NCI-H1930 (cell line): ENCODE measurements at places on chromosomes 7 and 10.
A peak's percentile ranks its signal among the peaks of the same experiment; 100 is the strongest.

DNA sequence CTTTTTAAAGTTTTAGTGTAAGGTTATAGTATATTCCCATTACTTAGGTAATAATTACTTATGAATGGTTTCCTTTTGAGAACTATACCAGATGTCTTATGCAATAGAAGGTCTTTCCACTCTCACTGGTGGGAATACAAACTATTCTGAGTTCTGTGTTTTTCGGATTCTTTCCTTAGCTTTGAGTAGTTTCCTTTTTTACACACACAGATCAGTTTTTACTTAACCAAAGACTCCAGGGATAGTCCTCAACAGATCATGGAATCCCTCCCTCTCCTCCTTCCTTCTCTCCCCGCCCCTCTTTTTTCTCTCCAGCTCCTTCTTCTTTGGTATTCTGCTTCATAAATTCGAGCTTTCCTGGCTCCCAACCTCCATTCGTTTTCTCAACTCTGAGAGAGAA is 13.3 kb downstream of the COPG2 start:
- DNase-seq, result no peak

DNA sequence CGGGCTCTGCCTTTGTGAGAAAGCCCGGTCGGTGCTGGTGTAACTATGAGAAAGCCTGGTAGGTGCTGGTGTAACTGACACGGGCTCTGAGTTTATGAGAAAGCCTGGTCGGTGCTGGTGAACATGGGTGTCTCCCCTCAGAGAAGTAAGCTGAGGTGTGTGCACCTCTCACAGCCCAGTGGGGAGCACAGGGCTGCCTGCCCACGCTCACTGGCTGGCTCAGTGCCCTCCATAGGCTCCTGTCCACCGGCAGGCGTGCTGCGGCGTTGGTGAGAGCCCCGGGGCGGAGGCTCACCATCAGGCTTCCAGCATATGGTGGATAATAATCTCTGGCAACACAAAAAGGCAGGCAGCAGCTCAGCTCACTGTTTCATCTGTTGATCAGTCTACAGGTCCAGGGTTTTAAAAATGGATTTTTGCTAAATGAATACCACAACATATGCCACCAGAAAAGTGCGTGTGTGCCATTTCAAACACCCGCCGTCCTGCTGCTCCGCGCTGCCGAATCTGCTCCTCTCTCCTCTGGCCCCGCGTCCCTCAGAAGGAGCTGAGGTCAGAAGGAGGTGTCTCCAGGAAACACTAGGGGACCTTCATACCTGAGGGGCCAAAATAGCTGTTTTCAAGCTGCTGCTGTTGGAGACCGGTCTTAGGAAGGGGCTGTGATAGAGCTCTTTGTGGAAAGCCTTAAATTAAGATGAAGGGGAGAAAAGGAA is 365.7 kb downstream of the DNAJB6 start:
- DNase-seq, result no peak

- no peak for DNase-seq
These were observed 29.1 kb upstream of the NRBF2 start for GRCh38 chr10:63103971-63104409.

GRCh38 chr7:36741866-36742265 is 17.6 kb upstream of the AOAH start:
- no peak for DNase-seq

- DNase-seq, result no peak
These were observed 7.6 kb downstream of the CPA2 start for GRCh38 chr7:130274296-130274695.

DNA sequence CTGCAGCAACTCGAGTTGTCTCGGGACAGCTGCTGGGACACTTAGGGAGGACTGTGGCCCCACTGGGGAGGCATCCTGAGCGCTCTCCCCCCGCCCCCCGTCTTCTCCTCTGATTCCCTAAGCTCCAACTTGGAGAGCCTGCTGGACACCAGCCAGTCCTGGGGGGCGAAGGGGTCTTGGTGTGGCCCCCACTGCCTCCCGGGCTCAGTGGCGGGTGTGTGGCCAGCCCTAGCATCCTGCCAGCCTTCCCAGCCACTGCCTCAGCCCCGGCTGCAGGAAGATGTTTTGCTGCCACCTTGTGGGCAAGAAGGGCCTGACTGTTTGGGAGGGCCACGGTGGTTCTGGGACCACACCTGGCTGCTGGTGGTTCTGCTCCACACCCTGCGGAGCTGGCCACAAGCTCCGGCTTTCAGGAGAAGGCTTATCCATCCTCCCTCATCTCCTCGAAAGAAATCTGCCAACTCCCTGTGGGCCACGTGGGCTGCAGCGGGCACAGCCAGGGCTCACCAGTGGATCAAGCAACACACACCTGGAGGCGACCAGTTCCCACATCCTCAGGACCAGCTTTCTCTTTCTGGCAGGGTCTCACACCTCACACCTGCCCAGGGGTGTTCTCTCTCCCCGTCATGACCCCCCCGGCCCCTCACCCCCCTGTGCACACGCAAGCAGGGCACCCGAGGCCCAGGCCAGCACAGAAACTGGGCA is 24.8 kb downstream of the AGAP3 start:
- peak; percentile 39 for DNase-seq

- DNase-seq, result no peak
These were observed 750 bp upstream of the CDK14 start for GRCh38 chr7:90595342-90595800.

DNA sequence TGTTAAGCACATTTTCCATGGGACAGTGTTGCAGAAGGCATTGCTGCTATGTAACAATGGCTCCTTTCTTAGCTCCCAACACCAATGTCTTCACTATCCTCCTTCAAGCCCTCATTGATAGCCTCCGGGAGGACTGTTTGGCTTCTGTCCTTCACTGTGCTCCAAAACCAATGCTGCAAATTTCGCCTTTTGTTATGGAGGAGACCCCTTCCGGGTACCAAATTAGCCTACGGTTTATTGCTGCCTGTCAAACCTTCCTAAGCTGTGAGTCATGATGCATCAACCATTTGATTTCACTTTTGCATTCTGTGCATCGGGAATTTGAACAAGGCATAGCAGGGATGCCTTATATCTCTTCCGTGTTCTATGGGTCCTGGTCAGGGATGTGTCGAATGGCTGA is 432.9 kb downstream of the GATA3 start:
- DNase-seq, result no peak

DNA sequence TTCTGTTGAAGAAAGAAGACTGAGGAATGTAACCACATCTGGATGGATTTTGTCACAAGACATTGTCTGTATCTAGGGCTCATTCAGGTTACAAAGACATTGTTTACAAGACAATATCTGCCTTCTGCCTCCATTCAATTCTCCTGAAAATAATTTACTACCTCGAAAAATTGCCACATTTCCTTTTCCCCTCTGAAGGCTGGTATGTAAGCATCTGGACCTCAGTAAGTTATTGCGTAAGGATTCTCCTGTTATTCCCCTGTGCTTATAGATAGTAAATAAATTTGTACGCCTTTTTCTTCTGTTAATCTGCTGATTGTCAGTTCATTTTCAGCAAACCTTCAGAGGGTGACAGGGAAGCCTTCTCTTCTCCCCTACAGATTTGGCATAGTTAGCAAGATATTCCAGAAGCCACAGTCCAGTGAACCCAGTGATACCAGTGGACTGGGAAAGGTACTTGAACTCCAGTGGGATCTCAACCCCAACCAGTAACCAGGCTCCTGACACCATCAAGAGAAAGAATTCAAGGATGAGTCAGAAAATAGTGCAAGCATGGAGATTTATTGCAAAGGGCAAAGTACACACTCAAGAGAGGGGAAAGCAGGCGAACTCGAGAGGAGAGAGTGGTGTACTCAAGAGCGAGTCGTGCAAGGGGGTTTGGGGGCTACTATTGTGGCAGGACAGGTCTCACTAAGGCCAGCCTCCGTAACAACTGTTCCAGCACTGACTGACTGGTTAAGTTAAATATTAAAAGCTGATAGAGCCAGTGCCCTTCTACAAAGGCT is 706.9 kb upstream of the GHITM start:
- DNase-seq, result no peak

DNA sequence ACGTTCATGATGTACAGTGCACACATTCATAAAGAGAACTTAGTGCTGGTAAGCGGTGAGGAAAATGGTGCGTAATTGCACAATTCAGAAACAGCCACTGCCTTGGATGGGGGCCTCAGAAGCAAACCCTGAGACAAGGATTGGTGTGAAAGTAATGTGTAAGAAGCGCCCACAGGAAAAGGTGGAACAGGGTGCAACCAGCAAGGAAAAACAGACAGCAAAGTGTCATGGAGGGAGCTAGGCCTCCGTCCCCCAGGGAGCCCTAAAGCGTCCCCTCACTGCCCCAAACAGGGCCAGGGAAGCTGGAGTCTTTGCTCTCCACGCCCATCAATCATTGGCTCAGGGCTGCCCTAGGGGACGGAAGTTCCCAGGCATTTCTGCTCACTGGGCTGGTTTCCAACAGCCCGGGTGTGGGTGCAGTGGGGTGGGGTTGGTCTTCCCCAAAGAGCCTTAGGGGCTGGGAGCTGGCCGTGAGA is 9.6 kb upstream of the C10orf105 start:
- DNase-seq, result no peak

DNA sequence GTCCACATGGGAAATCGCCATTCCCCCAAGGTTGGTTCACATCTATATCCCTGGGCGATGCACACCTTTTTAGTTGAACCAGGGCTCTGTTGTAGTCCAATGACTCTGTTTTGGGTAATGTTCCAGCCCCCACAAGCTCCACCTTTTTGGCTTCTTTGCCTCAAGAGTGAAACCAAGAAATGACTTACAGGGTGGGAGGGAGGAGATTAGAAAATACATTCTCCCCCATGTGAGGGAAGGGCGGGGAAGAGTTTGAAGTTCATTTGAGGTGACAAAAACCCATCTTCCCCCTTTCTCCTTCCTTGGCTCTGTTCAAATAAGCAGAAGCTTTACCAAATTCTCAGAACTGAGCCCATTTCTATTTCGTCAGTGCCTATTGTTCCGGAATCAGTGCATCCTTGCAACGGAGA is 82.8 kb downstream of the GATA3 start:
- DNase-seq, result no peak

- no peak for DNase-seq
These were observed 9.4 kb downstream of the NXPH1 start for GRCh38 chr7:8442814-8443304.

DNA sequence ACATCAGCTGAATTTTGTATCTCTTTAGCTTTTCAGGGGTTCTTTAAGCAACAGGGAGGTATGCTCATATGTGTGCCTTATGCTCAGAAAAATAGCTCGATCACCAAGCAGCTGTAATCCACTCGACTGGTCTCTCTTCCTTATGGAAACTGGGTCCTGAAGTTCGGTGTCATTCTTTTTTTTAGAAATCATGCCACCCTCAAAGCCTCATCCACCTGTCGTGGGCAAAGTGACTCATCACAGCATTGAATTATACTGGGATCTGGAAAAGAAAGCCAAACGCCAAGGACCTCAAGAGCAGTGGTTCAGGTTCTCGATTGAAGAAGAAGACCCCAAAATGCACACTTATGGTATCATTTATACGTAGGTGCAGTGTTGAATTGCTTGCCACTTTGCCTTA is 83.6 kb downstream of the FANK1 start:
- no peak for DNase-seq

DNA sequence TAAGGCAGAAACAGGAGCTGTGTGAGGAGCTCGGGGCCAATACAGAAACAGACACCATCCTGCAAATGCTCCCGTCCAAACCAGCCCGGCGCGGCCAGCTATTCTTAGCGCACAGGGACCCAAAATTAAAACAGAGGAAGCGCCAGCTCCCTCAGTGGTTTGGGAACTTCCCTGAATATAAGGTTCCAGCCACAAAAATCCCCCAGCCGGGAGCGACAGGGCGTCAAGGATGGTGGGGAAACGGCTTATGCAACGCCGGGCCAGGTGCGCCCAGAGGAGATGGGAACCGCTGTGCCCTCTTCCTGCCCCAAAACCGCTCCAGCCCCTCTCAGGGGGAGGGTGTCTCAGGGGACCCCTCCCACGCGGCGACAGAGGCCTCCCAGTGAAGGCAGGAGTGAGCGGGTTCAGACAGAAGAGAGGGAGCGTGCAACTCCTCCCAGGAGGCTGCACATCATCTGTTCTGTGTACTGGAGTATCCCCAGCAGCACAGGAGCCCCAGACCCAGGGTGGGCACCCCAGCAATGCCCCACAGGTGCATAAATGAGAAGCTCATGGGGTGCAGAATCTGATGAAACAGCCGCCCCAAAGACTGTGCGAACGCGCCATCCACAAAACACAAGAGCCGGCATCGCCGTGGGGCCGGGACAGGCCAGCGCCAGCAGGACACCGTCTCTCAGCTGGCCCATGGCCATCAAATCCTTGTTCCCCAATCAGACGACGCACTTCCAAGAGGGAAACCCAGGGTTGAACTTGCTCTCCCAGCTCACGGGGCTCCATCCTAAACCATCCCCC is 73.9 kb upstream of the PDGFA start:
- no peak for DNase-seq

GRCh38 chr7:68238204-68238805 is 1241.7 kb downstream of the TYW1 start:
- DNase-seq, result no peak

- no peak for DNase-seq
These were observed 554.2 kb downstream of the TCERG1L start for GRCh38 chr10:130757271-130757670.

DNA sequence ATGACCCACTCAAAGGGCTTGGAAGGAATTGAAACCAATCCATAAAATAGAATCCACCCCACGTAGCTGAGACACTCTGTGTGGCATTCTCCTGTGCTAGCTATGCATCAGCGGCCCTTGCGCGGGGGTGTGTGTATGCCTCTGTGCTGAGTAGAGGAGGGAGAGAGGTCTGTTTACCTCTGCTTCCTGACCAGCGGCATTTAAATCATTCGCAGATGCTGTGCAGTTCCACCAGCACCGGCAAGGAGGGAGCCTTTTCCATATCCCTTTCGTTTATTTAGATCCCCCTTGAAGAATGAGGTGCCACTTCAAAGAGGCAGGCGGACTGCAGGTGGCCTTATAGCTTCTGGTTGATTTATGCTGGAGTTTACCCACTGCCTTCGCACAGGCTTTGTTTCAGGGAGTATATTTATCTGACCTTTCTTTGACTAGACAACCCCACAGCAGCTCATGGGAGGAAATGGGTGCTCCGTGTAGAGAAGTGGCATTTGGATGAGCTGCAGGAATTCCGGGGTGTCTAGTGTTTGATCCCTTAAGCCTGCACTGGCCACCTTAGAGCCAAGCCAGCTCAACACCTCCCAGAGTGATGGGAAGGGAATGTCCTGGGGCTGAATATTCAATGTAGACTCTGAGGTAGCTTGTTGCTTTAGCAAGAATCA is 11.4 kb downstream of the C10orf53 start:
- no peak for DNase-seq
